ENCODE measurements at places on chromosomes 3 and 15.

- no peak for DNase-seq
Measured at GRCh38 chr3:18090377-18090776, 334.8 kb downstream of the SATB1 start.

GRCh38 chr3:39783680-39784079 is 25.7 kb upstream of the MYRIP start:
- no peak for DNase-seq

GRCh38 chr3:172853921-172854666 is 103.6 kb downstream of the ECT2 start:
- no peak for DNase-seq

GRCh38 chr3:69737392-69737791 is 1.9 kb upstream of the MITF start:
- DNase-seq: no peak

DNA sequence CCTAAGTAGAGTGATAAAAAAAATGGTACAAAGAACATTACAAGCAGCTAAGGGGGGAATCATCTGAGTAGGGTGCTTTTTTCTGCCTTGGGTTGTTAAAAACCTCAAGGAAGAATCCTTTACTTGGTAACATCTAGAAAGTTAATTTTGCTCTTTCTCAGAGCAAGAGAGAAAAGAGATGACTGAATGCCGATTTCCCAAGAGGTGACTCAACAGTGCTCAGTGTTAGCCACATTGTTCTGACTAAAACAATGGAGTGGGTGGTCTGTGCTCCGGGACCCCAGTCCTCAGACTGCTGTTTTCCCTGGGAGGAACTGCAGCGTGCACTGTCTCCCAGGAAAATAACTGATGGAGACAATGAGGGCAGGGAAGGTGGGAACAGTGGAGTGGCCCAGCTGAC is 41.1 kb upstream of the RASGRP1 start:
- no peak for DNase-seq

DNA sequence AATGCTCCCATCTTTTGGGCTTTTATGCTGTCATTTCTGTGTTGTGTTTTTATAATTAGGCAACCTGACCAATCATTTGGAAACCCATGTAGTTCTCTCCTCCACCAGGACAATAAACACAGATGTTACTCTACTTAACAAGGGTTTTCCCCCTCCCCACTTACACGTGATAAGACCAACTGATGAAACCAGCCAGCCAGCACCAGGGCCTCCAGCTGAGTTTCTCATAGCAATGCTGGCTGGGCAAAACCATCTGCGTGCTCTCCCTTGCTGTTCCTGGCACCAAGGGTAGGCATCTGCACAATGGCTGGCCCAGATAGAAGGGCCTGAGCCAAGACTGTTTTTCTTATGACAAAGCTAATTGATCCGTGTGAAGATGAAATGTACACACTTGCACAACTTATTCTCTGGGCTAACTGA is 310.4 kb downstream of the PLCL2 start:
- no peak for DNase-seq

Measured in stimulated activated CD4-positive, alpha-beta T cell treated with anti-CD3 and anti-CD28 coated beads, Interleukin-15, amount 100 ng/mL, for 1 hour (primary cell).